RPMI7951 (cell line): ENCODE measurements at places on chromosomes 2 and 18. TPM values are rescaled to one million over a fixed set of nuclear protein-coding genes. Genes with fewer than 3 reads are reported as not detected.

- no peak for DNase-seq
Measured at GRCh38 chr18:26821181-26821580, 44.3 kb downstream of the AQP4 start.

GRCh38 chr2:71629771-71630453 lies 176.6 kb downstream of the DYSF start:
- DNase-seq, result no peak

DNA sequence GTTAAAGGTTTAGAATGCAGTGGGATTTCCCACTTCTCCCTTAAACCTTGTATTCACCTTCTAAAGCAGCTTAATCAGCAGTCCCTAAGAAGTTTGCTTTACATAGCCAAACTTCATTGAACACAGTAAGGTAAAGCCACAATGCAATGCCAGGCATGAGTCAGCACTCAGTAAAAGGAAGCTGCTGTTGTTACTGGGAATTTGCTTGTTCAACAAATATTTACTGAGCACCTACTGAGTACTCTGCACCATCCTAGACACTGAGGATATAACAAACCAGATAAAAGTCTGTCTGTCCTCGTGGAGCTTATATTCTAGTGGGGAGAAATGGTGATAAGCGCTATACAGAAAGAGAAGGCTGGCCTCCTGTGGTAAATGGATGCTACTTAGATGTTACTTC lies 162.7 kb downstream of the PKP4 start:
- peak; percentile 60 for DNase-seq

DNA sequence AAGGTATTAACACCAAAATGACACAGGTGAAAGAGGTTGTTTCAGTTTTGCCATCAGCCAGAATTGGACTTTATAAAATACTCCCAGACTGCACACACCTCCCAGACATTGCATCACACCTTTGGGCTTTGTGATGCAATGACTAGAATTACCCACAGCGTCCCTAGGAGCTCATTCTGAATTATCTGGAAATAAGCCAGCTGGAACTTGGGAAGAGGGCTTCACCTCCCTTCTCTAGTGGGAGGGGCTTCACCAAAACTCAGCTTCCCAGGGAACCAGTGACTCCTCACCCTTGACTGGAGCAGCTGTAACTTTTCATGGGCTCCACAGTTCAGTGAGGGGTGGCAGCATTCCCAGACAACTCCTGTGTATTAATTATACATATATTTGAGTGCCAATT lies 83.1 kb upstream of the BZW1 start:
- peak; percentile 30 for DNase-seq

- peak; percentile 20 for DNase-seq
Measured at GRCh38 chr18:44626807-44627206, 53.9 kb upstream of the SETBP1 start.

Gene TMEM178A
- 0.10 TPM in 1 of 2 replicates, not detected in the other for total RNA-seq

Gene ALK
- total RNA-seq, result 0.12 and 0.29 TPM in 2 replicates
